RCC 7860 (cell line): ENCODE measurements at places on chromosomes 1 and 21.

DNA sequence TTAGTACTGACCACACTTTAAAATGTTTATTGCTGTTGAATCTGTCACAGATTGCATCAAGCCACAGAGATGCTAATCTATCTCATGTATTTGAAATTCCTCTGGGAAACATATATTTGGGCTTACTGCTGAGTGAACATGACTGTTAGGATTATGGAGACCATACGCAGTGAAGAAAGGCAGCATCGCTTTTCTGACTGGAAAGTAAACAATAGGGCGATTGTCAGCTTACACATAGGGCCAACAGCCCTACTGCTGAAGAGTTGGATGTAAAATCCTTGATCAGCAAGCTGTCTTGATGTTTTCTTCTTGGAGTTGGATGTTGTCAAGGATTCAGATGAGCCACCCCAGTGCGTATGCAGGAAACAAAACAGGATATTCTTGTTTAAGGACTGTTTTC lies 368.7 kb upstream of the ADGRL2 start:
- no peak for DNase-seq

- no peak for DNase-seq
These were observed 97.0 kb upstream of the IFFO2 start for GRCh38 chr1:19053486-19053885.

- peak; percentile 99 for DNase-seq
These were observed 49.0 kb downstream of the JAK1 start for GRCh38 chr1:64917328-64917861.

- peak; percentile 67 for DNase-seq
These were observed 16.6 kb upstream of the ZSCAN20 start for GRCh38 chr1:33455539-33456501.

- DNase-seq: no peak
These were observed 52.2 kb upstream of the ETS2 start for GRCh38 chr21:38753557-38753971.

DNA sequence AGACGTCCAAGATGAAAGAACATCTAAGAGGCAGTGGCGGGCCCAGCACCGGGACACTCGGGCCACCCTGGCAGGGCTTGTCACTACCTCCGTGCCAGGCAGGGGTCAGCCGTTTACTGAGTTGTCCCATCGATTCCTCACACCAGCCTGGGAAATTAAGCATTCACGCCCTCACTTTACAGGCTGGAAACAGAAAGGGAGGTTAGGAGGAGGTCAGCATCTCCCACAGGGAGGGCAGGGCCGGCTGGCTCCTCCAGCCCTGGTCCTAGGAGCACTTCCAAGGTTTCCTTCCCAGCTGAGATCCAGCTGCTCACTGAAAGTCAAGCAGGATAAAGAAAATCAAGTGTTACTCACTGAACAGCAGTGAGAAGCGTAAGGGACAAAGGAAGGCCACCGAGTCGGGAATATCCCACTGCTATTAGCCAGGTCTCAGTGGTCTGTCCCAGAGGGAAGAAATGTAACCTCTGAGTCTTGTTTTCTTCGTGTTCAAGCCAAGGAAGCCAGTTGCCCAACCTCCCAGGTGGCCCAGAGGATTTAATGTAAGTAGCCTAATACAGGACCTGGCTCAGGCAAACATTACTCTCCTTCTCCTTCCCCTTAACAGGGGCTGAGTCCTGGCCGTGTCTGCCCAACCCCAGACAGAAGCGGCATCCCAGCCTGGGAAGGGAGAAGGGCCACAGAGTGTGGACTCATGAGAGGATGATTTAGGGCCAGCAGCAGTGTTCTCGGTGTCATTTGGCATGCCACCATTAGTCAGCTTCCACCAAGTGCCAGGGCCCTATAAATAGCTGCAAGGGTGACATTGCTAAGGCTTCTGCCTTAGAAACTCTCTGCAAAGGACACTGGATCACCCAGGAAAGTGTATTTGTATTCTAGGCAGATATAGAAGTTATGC lies 203.1 kb upstream of the GALNT2 start:
- no peak for DNase-seq

GRCh38 chr1:18200918-18201317 lies 93.3 kb downstream of the IGSF21 start:
- DNase-seq: no peak

- DNase-seq: no peak
These were observed 162.3 kb downstream of the PSMG1 start for GRCh38 chr21:39020751-39021477.

GRCh38 chr1:180888870-180889269 lies 23.8 kb upstream of the KIAA1614 start:
- DNase-seq: no peak

DNA sequence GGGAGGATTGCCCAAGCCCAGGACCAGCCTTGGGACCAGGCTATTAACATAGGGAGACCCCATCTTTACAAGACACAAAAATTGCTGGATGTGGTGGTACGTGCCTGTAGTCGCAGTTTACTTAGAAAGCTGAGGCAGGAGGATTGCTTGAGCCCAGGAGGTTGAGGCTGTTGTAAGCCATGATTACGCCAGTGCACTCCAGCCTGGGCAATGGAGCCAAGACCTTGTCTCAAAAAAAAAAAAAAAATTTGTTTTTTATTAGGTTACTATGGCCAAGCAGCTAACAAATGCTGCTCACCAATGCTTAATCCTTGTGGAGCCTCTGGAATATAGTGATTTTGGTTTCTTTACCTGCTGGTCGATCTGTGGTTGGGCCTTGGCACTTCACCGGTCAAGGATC lies 8.8 kb downstream of the ARID1A start:
- no peak for DNase-seq

DNA sequence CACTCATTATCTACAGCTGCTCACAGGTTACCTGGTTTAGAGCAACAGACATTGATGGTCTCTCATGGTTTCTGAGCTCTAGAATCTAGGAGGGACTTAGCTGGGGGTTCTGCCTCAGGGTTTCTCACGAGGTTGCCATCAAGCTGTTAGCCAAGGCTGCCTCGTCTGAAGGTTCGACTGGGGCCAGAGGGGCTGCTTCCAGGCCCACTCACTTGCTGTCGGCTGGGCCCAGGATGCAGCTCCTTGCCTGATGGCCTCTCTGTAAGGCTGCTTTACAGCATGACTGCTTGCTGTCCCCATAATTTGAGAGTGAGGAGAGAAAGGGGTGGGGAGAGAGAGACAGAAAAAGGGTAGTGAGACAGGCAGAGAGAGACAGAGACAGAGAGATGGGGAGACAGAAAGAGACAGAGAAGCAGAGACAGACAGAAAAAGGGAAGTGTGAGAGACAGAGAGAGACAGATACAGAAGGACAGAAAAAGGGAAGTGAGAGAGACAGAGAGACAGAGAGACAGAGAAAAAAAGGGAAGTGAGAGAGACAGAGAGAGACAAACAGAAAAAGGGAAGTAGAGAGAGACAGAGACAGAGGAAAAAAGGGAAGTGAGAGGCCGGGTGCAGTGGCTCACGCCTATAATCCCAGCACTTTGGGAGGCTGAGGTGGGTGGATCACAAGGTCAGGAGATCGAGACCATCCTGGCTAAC lies 106.8 kb upstream of the C1orf174 start:
- no peak for DNase-seq

DNA sequence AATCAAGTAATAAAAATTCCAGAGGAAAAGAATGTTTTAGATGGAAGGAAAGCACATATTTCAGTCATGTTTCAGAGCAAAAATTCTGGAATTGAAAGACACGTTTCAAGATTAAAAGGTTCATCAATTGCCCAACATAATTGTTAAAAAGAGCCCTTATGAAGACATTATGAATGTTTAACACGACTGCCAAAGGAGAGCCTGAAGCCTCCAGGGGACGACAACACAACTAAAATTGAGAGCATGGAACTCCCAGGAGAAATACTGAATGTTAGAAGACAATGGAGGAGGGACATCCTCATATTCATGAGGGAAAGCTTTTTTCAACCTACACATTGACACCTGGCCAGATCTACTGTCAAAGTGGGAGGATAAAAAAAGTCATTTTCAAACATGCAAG lies 16.0 kb downstream of the OR2T11 start:
- no peak for DNase-seq

DNA sequence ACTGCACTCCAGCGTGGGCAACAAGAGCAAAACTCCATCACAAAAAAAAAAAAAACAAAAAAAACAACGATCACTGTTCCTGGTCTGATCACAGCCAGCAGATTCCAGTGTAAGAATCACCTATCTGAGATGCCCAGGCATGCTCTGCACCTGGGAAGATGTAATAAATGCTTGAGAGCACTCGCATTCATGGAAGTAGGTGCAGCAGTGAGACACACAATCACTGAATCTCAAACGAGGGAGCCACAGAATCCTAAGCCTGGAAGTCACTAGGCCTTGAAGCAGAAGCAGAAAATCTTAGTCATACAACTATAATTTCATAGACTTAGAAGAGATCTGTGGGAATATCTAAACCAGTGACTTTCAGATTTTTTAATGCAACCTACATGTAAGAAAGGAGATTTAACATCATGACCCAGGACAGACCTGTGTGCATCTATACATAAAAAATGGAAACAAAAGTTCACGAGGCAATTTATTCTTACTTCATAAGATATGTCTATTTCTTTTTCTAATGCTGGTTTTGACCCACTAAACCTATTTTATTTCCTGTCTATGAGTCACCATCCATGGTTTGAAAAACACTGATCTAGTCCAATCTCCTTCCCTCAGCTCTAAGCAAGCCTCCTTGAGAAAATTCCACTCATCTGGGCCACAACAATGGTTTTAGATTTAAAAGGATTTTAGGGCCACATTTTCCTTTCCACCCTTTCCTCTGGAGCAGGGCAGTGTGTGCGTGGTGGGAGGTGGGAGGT lies 30.4 kb downstream of the RIMS3 start:
- DNase-seq: no peak

- DNase-seq: no peak
These were observed 34.2 kb downstream of the CAMTA1 start for GRCh38 chr1:6819246-6820040.

GRCh38 chr1:64851664-64852063 lies 106.8 kb downstream of the RAVER2 start:
- no peak for DNase-seq

- DNase-seq: no peak
These were observed 135.0 kb downstream of the LHX4 start for GRCh38 chr1:180365039-180365438.

DNA sequence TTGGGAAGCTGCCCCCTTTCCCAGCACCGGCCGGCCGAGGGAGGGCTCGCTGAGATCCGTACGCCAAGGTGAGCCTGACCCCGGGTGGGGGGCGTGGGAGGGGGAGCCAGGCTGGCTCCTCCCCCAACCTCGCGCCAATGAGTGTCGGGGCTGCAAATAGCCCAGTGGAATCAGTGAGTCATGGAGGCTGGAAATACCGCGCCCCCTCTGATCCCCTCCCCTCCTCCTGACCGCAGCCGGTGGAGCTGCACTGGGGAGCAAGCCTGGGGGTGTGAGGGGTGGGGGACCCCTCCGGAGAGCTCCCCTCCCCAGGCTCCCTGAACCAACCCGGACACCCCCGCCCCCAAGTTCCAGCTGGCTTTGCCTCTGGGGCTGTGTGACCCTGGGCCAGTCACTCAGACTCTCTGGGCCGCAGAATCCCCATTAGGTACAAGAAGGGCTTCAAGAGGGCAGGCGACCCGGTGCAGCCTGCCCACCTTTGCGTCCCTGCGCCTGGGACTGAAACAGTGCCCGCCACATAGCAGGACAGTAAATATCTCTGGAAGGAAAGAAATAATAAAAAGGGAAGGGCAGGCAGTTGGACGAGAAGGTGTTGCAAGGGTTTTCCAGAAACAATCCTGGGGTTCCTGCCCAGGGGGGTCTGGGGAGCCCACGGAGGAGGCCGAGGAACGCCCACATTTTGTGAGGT lies 4.5 kb downstream of the HSPB7 start:
- peak; percentile 25 for DNase-seq

DNA sequence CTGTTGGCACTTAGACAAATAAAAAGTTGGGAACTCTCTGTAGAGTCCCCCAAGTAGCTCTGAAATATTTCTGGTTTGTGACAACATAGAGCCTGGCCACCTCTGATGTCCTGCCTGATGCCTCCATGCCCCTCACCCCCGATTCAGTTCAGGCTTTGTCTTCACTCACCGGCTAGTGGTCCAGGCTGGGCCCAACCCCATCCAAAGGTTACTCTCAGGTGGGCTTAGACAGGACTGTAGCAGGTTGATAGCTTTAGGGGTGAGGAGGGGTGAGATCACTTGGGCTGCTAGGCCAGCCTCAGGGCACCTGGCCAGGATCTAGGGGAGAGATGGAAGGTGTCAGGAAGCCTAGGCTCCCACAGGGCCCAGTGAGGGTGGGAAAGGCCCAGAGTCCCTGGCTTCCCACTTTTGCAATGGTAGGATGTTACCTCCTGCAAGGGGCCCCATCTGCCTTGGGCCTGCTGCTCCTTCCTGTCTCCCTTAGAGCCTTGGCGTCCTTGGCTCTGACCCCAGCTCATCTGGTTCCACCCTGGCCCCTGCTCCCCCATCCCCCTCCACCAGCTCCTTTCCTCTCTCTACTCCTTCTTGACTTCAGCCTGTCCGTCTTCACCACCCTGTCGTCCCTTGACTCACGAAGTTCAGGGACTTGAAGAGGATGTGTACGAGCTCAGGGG lies 6.7 kb downstream of the EPS8L3 start:
- DNase-seq: no peak

DNA sequence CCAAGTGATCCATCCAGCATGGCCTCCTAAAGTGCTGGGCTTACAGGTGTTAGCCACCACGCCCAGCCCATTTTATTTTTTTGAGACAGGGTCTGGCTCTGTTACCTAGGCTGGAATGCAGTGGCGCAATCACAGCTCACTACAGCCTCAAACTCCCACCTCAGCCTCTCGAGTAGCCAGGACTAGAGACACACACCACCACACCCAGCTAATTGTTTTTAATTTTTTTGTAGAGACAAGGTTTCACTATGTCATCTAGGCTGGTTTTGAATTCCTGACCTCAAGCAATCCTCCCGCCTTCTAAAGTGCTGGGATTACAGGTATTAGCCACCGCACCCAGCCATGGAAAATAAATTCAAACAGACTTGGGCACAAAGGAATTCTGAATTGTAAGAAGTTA lies 31.9 kb downstream of the PUM1 start:
- no peak for DNase-seq

GRCh38 chr1:54984131-54984842 lies 3.9 kb downstream of the TMEM61 start:
- no peak for DNase-seq

- DNase-seq: no peak
These were observed 50.5 kb upstream of the ZYG11A start for GRCh38 chr1:52792036-52792435.

- DNase-seq: no peak
These were observed 23.8 kb upstream of the CENPF start for GRCh38 chr1:214579183-214579582.

DNA sequence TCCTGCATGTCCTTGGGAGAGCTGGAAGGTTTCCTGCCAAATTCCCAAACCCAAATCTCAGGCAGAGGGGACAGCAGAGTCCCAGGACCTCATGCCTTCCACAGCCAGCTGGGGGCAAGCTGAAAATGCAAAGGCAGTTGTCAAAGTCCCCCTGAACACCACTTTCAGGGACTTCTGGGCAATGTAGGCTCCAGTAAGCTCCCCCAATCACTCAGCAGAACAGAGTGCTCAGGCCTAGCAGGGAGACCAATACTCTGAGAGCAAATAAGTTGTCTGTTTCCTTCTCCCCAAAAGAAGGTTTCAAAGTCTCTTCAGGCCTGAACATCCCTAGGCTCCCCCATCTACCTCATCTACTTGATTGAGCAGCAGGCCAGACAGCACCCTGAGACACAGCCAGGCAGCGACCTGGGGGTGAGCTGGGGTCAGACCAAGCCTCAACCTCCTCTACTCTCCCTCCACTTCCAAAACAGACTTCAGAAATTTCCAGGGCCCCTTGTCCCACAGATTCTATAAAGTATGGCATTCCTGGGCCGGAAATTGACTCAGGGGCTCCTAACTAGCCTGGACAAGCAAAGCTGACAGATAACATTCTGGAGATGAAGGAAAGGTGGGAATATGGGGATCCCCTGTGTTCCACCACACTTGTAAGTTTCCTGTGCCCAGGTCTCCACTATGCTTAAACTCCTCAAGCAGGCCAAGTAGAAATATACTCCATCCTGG lies 1.9 kb downstream of the SLC9A1 start:
- no peak for DNase-seq
